ENCODE measurements at places on chromosomes 7 and 10.

DNA sequence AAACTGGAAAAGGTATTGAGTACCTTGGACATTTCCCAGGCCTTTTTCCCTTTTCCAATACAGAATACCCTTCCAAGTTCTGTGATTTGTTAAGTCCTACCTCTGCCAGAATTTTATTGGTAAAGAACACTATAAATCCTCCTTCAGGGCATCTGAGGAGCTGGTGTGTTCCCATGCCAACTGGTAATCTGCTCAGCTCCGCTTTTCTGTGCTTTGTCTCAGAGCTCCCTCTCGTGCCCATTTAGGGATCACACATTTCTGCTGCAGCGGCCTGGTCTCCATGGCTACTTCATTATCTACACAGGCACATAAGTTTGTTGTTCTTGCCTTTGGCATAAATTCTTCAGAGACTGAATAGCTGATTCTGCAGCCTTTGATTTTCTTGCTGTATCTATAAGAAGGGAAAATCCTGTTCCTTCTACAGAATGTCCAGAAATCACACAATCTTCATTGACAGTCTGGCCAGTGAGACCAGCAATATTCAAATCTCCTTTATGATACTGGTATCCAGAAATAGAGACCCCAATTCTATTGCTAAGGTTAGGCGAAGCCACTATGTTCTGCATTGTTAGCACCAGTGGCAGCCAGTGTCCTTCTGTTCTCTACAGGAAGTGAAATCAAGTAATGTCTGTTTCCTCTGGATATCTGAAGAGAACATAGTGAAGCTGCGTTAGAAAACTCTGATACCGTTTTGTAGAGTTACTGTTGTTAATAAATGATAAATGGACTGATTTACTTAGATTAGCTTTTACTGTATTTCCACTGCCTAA, 51.9 kb downstream of the DENND11 start:
- DNase-seq: no peak

DNA sequence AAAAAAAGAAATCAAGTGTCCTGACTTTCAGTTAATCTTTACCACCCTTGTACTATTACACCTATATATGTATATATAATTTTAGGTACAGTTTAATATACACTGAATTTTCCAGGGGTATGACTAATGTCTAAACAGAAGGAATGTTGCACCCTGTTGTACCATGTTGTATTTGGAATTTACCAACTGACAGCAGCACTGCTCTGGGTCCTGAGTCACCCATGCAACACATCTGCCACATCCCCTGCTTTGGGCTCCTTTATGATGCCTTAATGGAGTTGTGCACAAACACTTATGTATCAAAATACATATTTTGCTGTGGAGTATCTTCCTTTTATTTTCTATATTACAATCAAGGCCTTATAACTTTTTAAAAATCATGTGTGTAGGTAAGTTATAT, 21.2 kb downstream of the YAE1 start:
- no peak for DNase-seq

- DNase-seq: no peak
Measured at GRCh38 chr10:71191019-71191418, 21.4 kb upstream of the UNC5B start.

GRCh38 chr10:86758189-86759072, 2.0 kb downstream of the BMPR1A start:
- DNase-seq: no peak

DNA sequence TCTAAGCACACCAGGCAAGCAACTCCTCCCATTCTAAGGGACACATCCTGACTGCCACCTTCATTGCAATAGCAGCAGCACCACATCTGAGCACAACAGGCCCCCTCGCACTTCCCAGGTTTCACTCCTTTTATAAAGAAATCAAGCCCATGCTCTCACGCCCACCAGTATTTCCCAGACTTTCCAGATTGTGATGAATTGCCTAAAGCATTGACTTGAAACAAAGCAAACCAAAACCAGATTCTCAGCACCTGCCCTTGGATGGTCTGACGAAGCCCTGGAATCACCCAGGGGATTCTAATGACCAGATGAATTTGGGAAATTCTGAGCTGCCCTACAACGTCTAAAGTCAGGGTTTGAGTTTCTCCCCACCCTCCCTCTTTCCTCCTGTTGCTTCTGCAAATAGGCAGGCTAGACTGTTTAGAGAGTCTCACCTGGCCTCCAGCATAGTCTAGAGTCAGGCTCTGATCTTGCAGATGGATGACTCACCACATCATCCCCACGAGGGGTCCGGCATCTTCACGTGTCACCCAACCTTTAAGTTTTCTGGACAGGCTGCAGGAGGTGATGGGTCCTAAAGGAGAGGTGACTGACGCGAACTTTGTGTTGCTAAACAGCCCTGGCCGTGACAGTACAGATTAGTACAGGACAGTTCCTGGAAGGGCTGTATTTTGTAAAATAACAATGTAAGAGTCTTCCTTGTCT, 198.0 kb downstream of the SKIDA1 start:
- no peak for DNase-seq

DNA sequence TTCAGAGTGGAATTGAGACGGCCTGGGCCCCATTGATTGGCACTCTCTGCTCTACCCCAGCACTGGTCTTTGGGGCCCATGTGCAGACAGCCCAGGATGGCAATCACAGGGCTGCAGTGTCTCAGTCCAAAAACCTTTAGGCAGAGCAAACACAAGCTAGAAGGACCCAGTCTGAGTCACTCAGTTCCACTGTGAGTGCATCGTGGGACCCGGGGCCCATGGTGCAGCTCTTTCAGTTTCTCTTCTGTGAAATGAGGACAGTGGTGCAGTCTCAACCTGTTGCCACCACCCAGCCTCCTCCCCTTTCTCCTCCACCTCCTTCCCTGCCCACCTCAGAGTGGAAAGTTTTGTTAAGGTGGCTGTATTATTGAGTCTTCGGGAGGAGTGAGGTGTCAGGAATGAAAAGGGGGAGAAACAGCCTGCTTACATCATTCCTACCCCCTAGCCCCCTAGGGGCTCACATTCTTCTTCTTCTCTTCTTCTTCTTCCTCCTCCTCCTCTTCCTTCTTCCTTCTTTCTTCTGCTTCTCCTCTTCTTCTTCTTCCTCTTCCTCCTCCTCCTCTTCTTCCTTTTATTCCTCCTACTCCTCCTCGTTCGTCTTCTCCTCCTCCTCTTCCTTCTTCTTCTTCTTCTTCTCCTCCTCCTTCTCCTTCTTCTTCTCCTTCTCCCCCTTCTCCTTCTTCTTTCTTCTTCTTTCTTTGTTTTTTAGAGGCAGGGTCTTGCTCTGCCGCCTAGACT, 19.5 kb upstream of the CARD11 start:
- DNase-seq: peak; percentile 48

- DNase-seq: no peak
Measured at GRCh38 chr10:8054244-8054493, 319 bp upstream of the GATA3 start.

- no peak for DNase-seq
Measured at GRCh38 chr10:62231805-62232204, 36.8 kb downstream of the RTKN2 start.

DNA sequence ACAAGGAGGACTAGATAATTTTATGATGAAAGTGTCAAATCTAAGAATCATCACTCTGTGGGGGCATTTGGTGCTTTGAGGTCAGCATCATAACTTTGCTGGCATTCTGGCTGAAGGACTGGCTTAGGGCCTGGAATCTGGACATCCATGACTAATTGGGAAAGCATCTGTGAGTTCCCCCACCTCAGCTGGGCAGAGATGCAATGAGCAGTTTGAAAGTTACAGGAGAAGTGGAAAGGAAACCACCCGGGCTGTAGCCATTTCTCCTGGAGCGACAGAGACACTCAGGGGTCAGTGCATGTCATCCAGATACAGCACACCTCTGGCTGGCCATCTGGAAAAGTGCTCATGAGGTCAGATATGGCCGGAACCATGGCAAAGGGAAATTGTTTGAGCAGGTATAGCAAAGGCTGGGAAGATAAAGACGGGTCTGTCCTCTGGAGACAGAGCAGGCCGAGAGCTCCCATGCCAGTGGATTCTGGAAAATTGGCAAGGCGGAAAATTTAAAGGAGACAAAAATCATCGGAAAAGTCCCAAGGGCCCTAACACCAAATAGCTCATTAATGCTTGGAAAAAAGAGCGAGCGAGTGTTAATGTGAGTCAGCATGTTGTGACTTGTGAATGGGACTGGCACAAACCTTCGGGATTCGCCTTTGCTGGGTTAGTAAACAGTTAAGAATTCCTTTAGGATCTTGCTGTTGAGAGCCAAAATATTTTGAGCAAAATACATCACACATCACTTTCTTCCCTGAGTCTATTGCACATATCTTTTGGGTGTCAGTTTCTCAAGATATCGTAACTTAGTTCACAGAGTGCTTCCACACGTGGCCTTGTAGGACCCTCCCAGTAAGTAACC, 188.4 kb upstream of the AGK start:
- no peak for DNase-seq

DNA sequence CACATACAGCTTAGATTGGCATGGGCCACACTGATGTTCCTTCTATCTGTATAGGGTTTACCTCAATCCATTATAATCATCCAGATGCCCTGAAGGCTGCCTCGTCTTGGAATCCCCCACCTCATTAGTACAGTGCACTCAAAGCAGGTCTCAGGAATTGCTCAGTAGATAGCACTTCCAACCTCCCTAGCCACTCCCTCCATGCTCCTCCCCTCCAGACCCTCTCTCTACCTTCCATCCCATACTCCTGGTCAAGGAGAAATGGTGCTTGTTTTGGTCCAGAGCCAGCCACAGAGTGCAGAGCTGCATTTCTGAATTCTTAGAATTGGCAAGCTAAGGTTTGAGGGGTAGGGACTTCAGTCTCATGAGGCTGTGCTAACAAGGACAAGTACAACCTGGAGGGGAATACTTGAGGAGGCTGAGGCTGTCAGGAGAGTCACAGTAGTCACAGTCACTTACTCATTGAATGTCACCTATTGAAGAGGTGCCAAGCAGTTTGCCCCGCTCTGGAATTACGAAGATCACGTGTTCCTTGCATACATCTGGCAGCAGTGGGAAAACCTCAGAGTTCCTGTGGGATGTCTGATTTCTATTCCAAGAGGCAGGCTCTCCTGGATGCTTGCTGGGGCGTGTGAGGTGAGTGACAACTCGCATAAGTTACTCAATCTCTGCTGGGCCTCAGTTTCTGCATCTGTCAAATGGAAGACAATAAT, 60.7 kb upstream of the ZNF746 start:
- DNase-seq: no peak

- no peak for DNase-seq
Measured at GRCh38 chr7:51601461-51601860, 284.9 kb upstream of the COBL start.

DNA sequence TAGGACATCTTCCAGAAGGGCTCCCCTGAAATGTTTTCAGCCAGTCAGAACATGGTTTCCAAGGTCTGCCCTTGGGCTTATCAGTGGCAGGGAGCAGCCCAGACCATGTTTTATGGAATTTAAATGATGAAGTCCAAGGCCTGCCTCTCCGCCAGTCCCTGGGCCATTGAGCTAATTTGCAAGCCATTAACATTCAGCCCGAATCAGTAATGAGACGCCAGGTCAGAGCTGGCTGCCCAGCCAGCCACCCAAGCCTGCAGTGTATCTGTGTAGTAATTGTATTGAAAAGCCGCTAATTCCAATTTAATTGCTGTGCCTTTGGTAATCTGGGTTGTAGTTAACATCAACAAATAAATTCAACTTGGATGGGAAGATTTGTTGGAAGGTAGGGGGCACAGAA, 131.4 kb downstream of the PAXIP1 start:
- no peak for DNase-seq

- no peak for DNase-seq
Measured at GRCh38 chr7:32453341-32454011, 36.7 kb downstream of the LSM5 start.

DNA sequence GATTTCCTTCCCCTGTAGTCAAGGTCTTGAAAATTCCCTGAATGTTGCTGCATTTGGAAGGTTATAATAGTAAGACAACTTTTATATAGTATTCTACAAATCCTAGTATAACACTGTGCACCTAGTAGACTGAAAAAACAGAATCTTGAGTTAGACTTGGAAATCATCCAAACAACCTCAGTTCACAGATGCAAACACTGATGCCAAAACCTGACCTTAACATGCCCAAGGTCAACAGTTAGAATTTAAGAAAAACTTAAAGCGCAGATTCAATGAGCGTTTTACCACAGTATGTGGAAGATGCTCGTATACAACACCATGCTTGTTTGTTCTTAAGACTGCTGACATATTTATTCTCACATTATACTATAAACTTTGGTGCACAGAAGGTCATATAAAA, 3.0 kb downstream of the PIP4K2A start:
- DNase-seq: no peak

GRCh38 chr7:26397796-26398426, 106.2 kb downstream of the SNX10 start:
- DNase-seq: no peak

DNA sequence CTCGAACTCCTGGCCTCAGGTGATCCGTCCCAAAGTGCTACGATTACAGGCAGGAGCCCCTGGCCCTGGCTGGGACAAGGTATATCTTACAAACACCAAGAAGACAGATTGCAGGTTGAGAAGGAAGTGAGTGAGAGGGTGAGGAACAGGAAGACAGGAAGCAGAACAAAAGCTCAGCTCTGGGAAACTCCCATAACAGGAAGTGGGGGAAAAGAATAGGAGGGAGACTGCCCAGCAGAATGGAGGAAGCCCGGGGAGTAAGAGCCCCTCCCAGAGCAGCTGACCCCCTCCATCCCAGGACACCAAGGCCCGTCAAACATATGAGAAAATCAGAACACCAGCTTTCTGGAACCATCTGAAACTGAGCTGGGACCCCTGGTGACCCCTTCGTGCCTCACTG, 2.9 kb downstream of the TECPR1 start:
- DNase-seq: no peak

DNA sequence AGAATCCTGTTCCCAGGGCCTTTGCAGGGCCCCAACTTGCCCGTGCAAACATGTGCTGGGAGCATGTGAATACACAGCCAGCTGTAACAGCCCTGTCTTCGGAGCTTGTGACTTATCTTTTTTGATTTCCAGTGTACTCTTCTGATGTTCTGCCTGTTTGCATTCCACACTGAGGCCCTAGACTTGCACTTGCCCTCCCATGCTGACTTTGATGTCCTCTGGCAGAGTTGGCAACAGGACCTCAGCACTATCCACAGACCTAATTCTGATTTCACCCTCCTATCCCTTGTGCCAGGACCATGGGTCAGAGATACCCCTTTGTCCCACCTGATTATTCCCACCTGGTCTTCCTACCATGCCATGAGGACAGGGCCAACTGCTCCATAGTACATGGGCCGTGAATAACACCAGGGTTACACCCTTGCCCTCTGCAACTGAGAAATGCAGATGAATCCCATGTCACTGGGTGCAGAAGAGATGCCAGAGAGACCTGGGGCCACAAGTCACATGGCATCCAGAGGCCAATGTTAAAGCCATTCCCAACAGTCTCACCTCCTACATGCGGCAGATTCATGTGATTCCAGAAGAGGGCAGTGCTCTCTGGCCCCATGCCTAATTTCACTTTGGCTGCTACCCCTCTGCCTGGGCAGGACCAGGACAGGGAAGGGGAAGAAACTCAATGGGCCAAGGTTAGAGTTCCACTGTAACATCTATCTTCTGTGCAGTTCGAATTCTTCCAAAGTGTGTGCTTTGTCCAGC, 43.0 kb downstream of the SCRN1 start:
- no peak for DNase-seq

Data from stimulated activated CD8-positive, alpha-beta memory T cell treated with anti-CD3 and anti-CD28 coated beads, Interleukin-4, amount 100 ng/mL, for 1 hour (primary cell).